Peyer's patch (tissue), 4 donors: ENCODE measurements at places on chromosomes 5 and 9.

DNA sequence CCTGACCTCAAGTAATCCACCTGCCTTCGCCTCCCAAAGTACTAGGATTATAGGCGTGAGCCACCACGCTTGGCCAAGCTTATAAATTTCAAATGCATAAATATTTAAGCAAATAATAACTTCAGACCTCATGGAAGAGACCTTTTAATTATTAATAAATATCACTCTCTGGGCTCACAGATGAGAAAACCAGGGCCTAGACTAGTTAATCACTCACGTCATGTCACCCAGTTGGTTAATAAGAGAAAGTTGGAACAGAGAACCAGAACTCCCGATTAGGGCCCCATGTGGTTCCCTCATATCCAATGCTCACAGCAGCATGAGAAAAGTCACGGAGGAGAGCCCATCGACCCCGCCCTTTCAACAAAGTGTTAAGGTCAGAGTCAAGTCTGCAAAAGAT is 79.3 kb downstream of the EPB41L4A start:
- DNase-seq: no peak

- peak; percentile 69 for DNase-seq
These were observed 423.0 kb downstream of the DIRAS2 start for GRCh38 chr9:90219548-90220118.

DNA sequence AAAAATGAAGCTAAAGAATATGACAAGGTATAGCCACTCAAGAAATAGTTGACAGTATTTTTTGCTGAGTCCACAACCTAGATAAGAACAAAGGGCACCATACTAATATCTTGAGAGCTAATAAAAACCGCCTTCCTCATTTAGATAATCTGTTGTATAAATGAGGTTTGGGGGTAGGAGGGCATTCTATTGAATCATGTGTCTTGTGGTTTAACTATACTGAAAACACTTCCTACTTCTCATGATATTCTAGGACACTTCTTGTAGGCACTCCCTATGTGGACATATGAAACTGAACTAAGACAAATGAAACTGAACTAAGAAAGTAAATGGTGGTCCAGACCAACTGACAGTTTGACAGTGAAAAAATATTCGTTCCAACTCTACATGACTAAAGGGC is 1268.5 kb upstream of the C9orf72 start:
- DNase-seq: no peak

GRCh38 chr5:80346055-80346454 is 26.3 kb downstream of the SPZ1 start:
- peak; percentile 62 for DNase-seq

GRCh38 chr5:65620021-65620420 is 4.1 kb downstream of the TRIM23 start:
- DNase-seq: no peak

- no peak for DNase-seq
These were observed 181.9 kb downstream of the ZNF462 start for GRCh38 chr9:107044872-107045271.

DNA sequence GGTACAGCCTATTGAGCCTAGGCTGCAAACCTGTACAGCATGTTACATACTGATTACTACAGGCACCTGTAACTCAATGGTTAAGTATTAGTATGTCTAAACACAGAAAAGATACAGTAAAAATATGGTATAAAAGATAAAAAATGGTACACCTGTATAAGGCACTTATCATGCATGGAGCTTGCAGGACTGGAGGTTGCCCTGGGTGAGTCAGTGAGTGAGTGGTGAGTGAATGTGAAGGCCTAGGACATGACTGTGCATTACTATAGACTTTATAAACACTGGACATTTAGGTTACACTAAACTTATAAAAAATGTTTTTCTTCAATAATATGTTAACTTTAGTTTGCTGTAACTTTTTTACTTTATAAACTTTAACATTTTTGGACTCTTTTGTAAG is 171.3 kb downstream of the SLC28A3 start:
- no peak for DNase-seq

DNA sequence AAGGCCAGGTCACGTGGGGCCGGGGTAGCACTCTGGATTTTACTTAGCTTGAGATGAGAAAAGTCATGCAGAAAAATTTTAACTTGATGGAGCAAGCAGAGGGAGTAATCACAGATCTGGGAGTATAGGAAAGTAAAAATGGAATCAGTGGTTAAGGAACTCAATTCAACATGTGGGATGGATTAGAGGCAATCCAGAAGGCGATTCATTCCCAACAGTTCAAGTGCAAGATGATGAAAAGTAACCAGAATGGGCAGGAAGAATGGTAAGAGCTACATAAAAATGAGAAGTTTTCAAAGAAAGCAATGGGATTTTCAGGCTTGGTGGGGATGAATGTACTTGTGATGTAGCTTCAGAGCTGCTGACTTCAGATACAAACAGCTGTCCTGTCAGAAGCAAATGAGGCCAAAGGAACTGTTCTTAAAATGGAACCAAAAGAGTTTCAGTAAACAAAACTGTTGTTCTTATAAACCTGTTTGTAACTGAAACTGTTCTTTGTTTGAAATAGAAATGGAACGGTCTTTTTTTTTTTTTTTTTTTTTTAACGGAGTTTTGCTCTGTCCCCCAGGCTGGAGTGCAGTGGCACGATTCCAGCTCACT is 5.6 kb upstream of the SEC24A start:
- DNase-seq: no peak

GRCh38 chr9:97627624-97628023 is 5.5 kb downstream of the TSTD2 start:
- no peak for DNase-seq

GRCh38 chr5:141877356-141878185 is 639 bp downstream of the PCDH1 start:
- DNase-seq: peak; percentile 69
